ENCODE measurements at places on chromosomes 4 and X.

DNA sequence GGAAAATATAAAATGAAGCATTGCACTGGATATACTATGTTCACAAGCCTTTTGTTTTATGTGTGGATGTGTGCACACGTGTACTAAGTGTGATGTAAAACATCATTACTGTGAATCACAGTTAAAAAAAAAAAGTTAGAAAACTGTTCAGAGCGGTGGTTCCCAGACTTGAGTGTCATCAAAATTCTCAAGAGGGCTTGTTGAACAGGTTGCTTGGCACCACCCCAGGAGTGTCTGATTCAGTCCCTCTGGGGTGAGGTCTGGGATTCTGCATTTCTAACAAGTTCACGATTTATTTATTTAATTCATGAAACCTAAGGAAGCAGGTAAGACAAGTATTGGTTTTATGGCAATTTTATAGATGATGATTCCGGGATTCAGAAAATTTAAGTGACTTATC lies 1.8 kb downstream of the CENPU start:
- DNase-seq = peak; percentile 22

DNA sequence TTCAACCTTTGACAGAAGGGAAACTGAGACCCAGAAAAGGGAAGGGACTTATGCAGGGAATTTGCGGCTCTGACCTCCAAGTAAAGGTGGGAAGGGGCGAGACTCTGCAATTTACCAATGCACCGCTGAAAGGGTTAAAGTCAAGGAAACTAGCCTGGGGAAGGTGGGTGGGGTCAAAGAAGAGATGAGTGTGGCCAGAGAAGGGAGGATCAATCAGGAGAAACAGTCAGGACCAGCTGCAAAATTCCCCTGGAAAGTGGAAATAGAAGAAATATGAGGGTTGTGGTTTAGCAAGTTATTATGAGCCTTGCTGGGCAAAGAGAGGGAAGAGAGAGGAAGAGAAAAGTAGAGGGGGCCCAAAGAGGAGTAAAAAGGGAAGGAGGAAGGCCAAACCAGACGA lies 30.5 kb downstream of the STARD8 start:
- no peak for DNase-seq

- DNase-seq = peak; percentile 35
Measured at GRCh38 chrX:78102091-78102490, 2.0 kb upstream of the PGK1 start.

DNA sequence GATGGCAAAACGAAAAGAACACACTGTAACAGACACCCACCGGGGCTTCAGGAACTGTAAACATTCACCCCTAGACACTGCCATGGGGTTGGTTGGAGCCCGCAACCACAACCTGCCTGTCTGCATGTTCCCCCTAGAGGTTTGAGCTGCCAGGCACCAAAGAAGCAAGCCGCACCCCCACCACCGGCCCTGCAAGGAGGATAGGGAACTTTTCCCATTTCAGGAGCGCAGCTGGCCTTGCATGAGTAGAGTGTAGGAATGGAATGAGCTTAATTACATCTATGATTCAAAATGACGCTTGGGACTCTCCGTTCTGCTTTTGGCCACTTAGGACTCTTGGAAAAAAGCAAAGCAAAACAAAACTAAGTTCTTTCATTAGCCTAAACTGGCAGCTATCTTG lies 243.6 kb upstream of the CTSO start:
- DNase-seq = no peak

DNA sequence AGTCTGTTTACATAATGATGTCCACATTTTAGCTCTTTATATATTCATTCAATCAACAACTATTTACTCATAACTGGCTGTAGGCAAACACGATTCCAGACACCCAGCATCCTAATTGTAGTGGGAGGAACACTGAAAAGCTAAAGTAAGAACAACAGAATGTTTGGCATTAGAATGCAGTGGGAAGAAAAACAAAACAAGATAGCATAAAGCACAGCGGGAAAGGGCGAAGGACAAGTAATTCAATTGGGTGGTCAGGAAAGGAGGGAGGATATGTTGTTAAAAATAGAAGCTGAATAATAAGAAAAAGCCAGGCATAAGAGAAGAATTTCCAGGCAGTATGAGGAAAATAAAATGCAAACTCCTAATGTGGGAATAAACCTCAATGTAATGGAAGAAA lies 189.5 kb upstream of the FAT4 start:
- peak; percentile 39 for DNase-seq

DNA sequence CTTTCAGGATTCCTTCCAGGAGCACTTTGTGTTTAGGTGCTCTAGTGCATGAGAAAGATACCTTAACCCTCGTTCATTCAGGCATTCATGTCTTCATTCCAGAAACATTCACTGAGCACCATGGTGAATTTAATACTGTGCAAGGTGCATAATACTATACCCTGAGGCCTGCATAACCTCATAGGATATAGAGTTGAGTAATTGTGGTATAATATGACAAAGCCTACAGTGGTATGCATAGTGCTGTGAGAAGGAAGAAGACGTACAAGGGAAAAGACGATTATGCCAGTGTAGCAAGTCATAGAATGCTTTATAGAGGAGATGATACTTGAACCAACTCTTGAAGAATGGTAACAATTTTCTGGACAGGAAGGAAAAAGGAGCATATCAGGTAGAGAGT lies 34.3 kb downstream of the MTM1 start:
- DNase-seq = no peak

- DNase-seq = no peak
Measured at GRCh38 chrX:121216641-121217374, 169.4 kb downstream of the GLUD2 start.

GRCh38 chrX:125203737-125204578 lies 115.7 kb upstream of the TEX13C start:
- DNase-seq = no peak

DNA sequence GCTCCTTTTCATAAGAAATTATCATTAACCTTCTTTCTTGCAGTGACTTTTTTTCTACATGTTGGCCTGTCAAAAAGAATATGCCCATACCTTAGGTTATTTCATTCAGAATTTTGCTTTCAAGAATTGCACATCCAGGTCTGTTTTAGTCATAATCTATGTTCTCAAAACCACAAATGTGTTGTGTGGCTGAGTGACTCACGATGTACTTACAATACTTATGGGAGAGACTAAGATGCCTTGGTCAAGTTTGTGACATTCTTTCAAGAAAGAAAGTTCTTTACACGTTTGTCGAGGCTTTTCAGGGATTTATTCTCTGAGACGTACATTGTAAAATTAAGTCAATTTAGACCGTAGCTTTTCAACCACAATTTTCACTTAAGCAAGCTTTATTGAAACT lies 396.7 kb downstream of the FSTL5 start:
- DNase-seq = no peak

- DNase-seq = no peak
Measured at GRCh38 chr4:11497972-11498371, 69.3 kb upstream of the HS3ST1 start.

DNA sequence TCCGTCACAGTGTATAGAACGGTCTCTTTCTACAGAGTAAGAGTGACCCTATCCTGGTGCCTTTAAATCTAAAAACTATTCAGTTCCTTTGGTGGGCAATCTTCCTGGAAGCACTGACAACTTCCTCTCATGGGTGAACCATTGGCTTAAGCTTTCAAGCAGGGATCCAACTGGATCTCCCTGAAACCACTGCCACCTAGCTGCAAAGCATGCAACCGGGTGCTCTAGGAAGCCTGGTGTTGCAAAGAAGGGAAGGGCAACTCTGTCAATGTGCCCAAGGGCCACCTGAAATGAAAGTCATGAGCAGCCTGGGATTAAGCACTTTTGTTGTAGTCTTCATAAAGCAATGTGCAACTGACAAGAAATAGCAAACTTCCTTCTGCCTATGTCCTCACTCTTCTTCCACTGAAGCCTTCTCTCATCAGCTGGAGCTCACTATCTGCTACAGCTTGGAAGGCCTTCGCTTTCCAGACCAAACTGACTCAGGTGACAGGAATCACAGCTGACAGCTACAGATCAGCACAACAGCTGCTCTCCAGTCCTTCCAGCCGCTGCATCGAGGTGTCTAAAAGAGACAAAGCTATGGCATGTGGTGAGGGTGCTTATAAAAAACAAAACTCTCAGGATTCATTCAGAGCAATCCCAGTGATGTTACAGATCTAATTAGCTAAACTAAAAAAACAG lies 46.1 kb downstream of the SETD7 start:
- DNase-seq = peak; percentile 32

DNA sequence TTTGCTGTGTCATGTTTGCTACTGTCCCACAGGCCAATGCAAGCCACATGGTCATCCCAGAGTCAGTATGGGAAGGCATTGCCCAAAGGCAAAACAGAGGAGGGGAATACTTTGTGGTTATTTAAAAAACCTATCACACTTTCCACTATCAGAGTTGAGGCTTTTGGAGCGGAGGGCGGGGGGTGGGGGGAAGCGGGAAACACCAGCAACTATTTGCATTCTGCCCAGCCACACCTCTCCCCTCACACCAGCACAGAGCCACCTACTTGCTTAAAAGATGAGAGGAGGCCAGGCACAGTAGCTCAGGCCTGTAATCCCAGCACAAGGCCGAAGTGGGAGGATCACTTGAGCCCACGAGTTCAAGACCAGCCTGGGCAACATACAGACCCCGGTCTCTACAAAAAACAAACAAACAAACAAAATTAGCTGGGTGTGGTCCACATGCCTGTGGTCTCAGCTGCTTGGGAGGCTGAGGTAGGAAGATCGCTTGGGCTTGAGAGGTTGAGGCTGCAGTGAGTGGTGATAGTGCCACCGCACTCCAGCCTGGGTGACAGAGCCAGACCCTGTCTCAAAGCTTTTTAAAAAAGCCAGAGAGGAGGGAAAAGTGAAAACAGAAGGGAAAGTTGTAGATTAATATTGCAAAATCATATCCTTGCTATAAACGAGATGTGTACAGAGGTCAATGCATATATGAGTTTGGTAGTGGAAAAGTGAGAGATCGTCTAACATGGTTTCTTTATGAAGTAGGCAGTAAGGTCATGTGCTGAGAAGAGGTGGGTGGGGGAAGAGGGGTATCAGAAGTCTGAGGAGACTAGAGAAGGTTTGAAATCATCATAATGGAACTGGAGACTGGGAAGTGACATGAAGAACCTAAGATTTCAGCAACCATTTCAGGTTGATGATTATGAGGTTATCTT lies 1.9 kb upstream of the CHST7 start:
- no peak for DNase-seq

Data from EH (cell line).